Cortex of kidney (tissue), 1 donor: ENCODE measurements at places on chromosomes 6 and 20.

- DNase-seq, result no peak
Observed at GRCh38 chr6:101249470-101249869, 144.0 kb upstream of the GRIK2 start.

DNA sequence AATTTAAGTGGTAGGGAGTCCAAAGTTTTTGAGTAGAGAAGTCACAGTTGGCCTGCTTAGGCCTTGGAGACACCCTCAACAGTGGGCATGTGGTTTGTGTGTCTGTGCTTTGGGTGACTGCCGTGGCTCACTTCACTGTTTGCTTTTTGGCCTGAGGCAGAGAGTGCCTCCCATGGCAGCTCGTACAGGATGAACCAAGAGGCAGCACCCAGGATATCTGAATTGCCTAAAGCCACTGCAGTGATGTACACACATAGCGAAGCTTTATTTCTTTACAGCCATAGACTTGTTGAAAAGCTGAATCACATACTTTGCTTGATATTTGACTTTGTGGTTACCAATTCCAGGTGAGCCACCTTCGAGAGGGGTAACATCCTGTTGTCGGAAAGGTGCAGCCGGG, 21.6 kb downstream of the RREB1 start:
- DNase-seq, result no peak

- no peak for DNase-seq
Observed at GRCh38 chr20:62452475-62453095, 23.2 kb downstream of the GATA5 start.

DNA sequence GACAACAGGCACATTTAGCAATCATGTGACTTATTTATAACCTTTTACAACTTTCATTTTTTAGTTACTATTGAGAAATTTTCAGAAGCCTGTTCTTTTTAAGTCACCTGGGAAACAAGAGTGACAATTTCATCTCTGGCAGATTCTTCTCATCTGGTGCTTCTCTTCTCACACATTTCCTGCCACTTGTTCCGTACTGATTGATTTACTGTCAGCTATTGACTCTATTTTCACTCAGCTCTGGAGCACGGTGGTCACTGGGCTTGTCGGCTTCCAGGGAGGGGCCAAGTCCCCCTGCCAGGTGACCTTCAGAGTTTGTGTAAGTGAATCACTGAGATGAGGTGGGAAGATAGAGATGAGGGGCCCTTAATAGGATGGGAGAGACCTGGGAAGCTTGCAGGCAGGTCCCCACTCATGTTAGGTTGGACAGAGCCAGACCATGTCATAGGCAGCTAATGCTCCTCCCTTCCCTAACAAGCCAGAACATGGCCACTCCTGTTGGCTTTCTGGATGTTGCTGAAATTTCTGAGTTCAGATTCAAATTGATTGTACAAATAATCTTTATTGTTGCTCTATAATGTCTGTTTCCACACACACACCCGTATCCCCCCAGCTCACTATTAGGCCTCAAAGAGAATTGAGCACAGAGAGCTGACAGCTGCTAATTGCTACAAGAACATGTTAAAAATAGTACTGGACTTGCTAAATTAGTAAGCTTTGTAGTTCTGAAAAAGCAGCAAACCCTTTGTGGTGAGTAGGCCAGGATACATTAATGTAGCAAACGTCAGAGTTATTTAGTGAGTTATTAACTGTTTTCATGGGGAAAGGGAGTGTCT, 13.3 kb downstream of the DUSP22 start:
- no peak for DNase-seq

- DNase-seq, result no peak
Observed at GRCh38 chr6:158631678-158632537, 12.6 kb downstream of the DYNLT1 start.

GRCh38 chr6:136410201-136411024, 120.8 kb upstream of the BCLAF1 start:
- DNase-seq, result no peak

GRCh38 chr20:46229478-46230105, 78.7 kb downstream of the CDH22 start:
- DNase-seq, result no peak

DNA sequence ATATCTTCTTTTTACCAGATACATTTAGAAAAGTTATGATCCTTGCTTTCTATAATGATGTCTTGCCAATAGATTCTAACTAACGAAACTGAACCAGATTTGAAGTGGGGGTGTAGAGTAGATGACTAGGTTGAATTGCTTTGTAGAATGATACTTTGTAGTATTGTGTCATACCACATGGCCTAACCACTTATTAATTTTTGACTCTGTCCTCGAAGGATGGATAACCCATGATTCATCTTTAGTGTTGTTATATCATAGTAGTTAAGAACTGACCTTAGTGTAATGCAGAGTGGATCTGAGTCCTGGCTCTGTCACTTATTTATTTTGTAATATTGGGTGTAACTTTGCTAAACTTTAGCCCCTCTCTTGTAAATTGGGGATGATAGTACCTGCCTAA, 4.5 kb downstream of the PHF3 start:
- DNase-seq, result no peak

GRCh38 chr6:117550618-117551242, 51.6 kb downstream of the GOPC start:
- DNase-seq, result no peak

- no peak for DNase-seq
Observed at GRCh38 chr20:36301359-36302119, 4.6 kb upstream of the DLGAP4 start.

GRCh38 chr6:106056060-106056745, 29.9 kb upstream of the PRDM1 start:
- DNase-seq, result no peak

DNA sequence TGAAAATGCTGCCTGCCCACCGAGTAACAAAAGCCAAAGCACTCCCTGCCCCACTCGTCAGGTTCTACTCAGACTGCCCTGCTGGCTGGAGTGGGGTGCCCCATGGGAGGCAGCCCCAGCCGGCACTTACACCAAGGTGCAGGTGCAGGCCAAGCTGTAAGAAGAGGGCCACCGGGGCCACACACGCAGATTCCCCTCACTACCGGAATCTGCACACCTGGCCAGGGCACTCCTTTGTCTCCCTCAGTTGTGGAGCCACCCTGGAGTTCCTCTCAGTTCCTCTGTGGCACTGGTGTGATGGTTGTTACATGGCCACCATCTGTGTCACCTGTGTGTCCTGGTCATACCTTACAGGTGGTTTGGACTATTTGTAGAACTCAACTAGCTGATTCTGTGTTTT, 112.4 kb downstream of the FOXO3 start:
- no peak for DNase-seq

- no peak for DNase-seq
Observed at GRCh38 chr20:17961587-17961940, 7.0 kb downstream of the SNX5 start.

DNA sequence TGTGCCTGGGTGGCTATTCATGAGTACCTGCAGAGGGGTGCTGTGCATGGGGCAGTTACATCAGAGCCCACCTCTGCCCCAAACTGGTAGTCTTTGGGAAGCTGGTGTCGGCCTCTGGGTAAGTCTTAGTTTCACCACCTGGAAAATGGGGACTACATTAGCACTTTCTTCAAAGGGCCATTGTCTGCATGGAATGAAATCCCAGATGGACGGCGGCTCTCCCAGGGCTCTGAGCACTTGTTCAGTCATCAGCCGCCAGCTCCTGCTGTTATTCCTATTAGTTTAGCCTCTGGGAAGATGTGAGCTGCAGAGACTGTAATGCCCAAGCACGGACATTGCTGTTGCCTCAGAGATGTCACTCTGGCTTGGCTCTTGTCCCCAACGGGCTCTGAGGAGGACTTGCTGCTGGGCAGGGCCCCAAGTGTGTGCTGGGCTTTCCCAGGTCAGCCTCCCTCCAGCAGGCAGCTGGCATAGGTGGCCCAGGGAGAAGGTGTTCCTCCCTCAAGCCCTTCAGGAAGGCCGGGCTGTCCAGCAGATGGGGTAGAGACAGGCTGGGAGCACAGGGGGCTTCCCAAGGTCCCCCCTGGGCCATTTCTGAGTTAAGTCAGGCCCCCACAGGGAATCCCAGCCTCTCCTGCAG, 268.3 kb downstream of the TFAP2C start:
- no peak for DNase-seq

DNA sequence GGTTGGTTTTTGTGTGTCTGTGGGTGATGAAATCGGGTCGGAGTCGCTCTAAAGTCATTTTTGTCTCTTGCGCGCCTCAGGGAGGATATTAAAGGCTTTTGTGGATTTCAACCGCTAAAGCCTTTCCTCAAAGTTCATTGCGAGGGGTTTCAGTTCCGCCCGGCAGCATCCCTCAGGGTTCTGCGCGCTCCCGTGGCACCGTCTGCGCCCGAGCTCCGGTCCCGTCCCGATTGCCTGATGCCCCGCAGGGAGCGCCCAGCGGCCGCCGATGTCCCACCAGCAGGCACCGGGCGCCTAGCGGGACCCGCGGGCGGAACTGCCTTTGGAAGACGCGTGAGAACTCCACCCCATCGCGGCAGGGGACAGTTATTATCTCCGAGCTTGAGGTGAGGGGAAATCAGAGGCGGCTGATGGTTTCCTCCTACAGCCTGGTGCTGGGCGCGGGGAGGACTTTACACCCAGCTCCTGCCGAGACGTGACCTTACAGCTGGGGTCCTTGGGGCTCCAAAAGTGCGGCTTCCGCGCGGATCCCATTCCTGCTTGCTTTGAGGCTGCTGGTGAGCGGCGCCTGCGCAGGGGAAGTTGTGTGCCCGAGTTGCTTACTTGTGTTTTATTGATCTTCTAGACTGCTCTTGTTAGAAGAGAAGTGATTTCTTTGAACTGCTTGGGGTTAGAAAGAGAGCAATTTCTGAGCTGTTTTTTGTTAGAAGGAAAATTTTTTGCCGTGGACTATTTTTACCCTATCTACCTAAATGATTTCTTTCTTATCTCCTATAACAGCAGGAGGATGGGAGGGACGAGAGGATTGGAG, 27.1 kb downstream of the ULBP1 start:
- DNase-seq, result no peak

GRCh38 chr20:24481173-24481572, 11.7 kb downstream of the SYNDIG1 start:
- DNase-seq, result no peak

GRCh38 chr20:49587111-49587570, 19.2 kb upstream of the PTGIS start:
- DNase-seq, result no peak

GRCh38 chr20:63402860-63403220, 41.7 kb upstream of the CHRNA4 start:
- no peak for DNase-seq

DNA sequence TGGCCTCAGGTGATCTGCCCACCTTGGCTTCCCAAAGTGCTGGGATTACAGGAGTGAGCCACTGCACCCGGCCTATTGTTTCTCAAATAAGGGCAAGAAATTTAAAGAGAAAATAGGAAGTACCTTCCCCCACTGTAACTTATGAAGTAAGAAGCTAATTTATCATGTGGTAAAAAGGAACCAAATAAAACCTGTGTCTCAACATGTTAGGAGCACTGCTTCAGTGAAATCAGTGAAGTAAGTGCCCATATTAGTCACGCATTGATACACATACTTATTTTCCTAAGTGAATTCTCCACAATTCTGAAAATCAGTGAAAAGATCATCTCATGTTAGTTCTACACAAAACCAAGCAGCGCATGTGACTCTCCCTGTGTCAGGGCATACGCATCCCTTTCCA, 14.2 kb upstream of the LPA start:
- no peak for DNase-seq

DNA sequence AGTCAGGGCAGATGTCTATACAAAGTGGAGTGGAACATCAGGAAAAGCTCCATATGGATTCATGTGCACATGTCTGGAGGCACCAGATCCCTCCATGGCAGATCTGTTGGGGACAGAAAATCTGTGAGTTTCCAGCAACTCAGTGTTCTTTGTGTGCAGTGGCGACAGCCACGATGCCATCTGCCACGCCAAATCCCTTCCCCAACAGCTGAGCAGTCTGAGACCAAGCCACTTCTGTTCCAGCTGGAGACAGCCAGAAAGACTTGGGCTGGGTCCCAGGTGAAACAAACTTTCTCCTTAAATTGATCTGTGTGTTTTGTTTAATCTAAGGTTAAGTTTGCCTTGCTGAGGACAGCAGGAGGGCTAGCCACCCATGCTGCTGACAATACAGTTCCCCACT, 22.9 kb downstream of the FKBP1A start:
- DNase-seq, result no peak

GRCh38 chr6:129642322-129642721, 67.7 kb downstream of the ARHGAP18 start:
- DNase-seq, result no peak

GRCh38 chr6:43687079-43687436, 533 bp downstream of the MRPS18A start:
- DNase-seq, result no peak

DNA sequence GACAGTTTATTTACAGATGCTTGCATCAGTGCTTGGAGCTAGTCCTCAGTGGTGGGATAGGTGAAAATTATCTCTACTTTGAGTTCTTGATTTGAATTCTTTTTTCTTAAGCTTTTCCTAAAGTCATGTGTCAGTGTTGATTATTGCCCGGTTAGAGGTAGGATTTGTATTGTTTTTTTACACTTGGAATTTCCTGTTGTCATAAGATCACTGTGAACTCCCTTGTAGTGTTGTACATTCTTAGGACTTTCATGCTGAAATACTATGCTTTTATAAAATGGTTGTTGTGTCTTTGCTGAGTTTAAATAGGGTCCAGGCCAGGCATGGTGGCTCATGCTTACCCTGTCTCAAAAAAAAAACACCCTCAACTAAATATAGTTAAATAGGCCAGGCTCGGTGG, 20.3 kb downstream of the ASXL1 start:
- DNase-seq, result no peak

- no peak for DNase-seq
Observed at GRCh38 chr20:44698351-44698750, 16.8 kb upstream of the CCN5 start.

DNA sequence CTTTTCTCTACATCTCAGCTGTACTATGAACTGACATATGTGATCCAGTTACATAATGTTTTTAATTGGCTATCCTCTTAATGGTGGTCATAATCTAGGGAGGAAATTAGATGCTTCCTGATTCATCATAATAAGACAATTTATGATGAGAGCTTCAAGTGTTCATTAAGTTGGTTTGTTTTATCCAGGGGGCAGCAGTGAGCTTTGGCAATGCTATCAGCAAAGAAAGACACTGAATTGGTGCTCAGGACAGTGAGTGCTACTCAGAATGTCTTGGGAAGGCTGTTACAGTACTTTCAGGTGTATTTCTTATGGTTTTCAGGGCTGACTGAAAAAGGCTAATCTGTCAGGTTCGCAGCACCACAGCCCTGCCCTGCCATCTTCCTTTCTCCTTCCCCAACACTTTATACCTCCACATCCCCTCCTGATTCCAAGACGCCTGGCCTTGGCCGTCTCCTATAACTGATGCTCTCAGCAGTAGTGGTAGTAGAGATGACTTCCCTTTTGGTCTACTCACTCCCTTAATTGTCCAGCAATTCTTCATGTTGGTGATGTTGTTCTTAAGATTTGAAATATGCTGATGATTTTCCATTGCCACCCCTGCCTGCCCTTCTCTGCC, 67.0 kb upstream of the TNFAIP3 start:
- no peak for DNase-seq

GRCh38 chr6:131356161-131356560, 216.9 kb upstream of the ARG1 start:
- no peak for DNase-seq
